Fibroblast of mammary gland (primary cell): ENCODE measurements at places on chromosomes 4 and X.

GRCh38 chr4:175779081-175779620 is 32.9 kb downstream of the GPM6A start:
- DNase-seq, result no peak

DNA sequence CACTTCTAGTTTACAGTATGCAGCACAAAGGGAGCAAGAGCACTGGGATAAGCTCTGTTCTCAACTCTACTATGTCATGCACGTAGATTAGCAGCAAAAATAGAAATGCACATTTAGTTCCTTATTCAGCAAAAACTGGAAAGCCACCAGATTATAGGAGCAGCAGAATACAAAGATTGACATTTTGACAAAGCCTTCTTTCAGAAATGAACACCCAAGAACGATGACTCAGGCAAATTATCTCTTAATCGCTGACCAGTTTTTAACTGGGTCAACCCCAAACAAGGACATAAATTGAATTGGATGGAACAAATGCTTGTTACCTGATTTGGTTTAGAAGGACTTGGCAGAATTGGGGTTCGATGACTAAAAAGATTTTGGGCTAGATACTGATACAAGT is 775.3 kb upstream of the HS3ST1 start:
- no peak for DNase-seq

DNA sequence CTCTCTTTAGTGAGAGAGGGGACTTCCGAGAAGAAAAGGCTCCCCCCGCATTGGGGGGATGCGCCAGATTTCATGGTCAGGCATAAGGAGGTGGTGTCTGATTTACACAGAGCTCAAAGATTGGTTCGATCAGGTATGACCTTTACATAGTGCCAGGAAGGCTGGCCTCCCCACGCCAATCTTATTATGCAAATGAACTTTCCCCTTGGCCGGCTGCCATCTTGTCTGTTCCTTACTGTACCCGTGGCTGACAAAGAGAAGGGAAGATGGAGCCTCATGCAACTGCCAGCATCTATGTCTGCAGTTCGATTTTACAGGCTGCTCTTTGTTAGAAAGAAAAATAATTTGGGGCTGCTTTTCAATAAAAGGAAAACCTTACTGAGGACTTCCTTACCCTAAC is 197.2 kb downstream of the GPM6A start:
- DNase-seq, result no peak

DNA sequence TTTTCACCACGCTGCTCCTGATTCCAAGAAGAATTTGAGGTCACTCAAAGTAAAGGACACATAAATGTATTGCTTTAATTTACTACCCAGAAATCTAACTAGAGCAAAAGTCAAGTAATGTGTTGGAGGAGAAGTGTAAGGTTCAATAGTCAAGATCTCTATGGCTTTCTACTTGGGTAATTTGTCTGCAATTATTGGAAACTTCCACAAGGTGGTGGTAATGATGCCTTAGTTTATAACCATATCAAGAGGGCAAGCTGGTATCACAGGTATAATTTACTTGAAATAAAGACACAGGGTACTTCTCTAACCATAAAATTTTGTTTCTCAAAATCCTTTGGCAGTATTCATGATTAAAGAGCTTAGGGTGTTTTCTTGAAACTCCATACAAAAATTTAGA is 10.2 kb upstream of the GRIA3 start:
- peak; percentile 46 for DNase-seq

DNA sequence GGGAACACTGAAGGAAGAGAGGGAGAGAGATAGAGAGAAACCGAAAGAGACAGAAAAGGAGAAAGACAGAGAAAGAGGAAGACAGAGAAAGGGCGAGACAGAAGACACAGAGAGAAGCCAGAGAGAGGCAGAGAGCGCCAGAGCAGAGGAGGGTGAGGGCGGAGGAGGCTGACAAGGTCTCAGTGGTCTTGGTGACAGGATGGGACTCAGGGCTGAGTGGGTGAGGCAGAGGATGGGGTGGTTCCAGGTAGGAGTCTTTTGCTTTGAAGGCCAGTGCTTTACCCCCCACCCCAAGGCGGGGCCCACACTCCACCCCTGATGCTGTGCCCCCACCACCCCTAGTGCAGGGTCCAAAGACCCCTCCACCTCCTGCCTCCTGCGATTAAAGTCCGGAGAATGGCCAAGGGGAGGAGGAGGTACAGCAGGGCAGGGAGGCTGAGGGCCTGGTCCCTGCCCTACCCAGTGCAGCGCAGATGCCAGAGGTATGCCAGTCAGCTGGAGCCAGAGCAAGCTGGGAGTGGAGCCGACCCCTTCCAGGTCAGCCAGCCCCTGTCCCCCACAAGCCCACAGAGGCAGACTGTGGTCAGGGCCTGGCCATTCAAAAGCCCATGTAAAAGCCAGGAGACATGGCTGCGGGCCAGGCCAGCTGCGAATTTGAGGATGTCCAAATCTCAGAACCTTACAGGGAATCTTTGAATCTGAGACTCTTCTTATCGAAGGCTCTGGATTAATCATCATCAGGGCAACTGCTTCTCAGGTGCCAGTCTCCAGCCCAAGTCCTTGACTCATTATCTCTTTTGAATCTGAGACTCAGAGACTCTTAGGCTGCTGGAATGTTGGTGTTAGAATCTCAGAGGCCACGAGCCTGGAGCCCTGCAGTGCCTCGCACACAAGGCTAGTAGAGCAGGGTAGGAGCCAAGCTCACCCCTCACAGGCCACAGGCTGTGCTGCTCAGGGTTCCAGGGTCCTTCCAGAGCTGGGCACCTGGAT is 758 bp downstream of the IQSEC2 start:
- DNase-seq, result peak; percentile 44
